Right cardiac atrium (tissue), 5 donors: ENCODE measurements at places on chromosomes 6 and 20. TPM values are rescaled to one million over a fixed set of nuclear protein-coding genes. Genes with fewer than 3 reads are reported as not detected.

Gene MDN1
- 15.4 TPM for polyA plus RNA-seq

Gene FAM110A
- 3.2 TPM for polyA plus RNA-seq

Gene PRL
- not detected for polyA plus RNA-seq

Gene IL17F
- polyA plus RNA-seq, result not detected

Gene KHDRBS2
- polyA plus RNA-seq, result not detected

Gene CTNNBL1
- 43.8 TPM for polyA plus RNA-seq

Gene CAGE1
- polyA plus RNA-seq, result not detected

Gene TRIM31
- polyA plus RNA-seq, result not detected

Gene MCHR2
- not detected for polyA plus RNA-seq

Gene DZANK1
- polyA plus RNA-seq, result 0.79 TPM

Gene PRPH2
- 0.45 TPM for polyA plus RNA-seq

Gene PPP1R3G
- polyA plus RNA-seq, result 10.9 TPM
